Vagina (tissue), 2 donors: ENCODE measurements at places on chromosomes 12 and 14.

DNA sequence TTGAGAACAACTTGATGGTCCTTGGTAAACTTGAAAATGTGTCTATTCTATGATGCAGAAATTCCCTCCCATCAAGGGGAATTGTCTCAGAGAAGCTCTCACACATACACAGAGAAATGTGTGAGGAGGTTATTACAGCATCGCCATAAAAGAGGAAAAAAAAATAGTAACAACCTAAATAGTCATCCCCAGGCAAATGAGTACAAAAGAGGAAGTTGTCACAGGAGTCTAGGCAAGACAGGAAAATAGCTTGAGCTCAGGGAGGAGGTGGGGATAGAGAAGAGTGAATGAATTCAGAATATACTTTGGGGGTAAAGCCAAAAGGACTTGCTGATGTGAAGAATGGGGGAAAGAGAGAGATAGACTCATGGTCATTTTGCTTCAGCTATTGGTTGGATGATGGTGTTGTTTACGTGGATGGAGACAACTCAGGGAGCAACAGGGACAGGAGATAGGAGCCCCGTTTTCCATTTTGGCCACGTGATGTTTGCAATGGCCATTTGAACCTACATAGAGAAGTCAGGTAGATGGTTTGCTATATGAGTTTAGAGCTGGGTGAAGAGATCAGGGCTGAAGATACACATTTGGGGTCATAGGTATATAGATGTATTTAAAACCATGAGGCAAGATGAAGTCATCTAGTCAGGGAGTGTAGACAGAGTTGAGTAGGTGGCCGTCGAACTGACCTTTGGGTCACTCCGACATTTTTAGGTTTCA, 20.3 kb downstream of the LRRC74A start:
- no peak for DNase-seq

- DNase-seq: no peak
Observed at GRCh38 chr12:104686196-104686595, 229.4 kb downstream of the CHST11 start.

GRCh38 chr12:47281667-47282171, 202.0 kb upstream of the AMIGO2 start:
- no peak for DNase-seq

- DNase-seq: no peak
Observed at GRCh38 chr14:69481815-69482568, 2.5 kb upstream of the PLEKHD1 start.

DNA sequence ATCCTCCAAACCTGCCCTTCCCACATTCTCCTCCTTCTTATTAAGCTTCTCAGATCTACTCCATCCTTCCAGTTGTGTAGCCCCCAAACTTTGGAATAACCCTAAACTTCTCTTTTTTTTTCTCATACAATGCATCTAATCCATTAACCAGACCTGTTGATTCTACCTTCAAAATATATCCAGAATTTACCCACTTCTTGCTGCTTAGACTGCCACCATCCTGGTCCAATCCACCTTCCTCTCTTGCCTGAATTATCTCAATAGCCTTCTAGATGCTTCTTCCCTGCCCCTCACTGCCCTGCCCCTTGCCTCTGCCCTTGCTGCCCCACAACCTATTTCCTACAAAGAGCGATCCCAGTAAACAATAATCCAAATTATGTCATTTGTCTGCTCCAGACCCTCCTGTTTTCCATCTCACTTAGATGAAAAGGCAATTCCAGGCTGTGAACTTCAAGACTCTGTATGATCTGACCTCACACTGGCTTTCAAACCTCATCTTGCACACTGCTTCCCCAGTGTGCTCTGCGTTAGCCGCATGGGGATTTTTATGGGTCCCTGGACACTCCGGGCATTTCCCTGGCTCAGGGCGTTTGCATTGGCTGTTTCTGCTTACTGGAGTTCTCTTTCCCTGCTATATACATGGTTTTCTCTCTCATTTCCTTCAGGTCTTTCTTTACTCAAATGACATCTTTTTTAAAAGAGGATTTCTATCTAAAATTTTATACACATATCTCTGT, 42.6 kb upstream of the HIF1A start:
- no peak for DNase-seq

- no peak for DNase-seq
Observed at GRCh38 chr12:124636138-124636978, 68.9 kb upstream of the NCOR2 start.

DNA sequence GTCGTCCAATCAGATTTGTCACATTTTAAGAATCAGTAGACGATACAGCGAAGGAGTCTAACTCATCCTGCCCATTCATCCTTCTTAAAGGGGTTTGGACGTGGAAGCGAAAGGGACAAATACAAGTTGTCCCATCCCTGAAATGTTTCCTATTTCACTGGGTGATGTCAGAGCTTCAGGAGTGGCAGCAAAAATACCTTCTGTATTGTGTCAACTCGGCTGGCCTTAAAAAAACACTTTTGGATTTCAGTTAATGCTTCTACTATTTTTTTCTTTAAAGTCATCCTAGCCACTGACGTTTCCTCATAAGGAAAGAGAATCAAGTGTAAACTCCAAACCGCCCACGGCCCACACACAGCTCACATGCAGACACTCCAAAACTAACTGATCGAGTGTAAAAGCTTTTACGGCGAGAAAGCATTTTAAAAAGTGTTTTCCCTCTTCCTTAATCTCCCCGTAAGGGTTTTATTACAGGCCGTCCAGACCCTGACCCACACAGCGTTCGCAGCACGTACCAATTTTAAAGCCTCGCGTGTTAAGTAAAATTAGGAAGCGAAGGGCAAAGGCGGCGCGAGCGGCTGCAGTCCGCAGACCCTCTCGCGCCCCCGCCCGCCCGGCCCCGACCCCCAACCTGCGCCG, 593 bp downstream of the CFL2 start:
- no peak for DNase-seq

DNA sequence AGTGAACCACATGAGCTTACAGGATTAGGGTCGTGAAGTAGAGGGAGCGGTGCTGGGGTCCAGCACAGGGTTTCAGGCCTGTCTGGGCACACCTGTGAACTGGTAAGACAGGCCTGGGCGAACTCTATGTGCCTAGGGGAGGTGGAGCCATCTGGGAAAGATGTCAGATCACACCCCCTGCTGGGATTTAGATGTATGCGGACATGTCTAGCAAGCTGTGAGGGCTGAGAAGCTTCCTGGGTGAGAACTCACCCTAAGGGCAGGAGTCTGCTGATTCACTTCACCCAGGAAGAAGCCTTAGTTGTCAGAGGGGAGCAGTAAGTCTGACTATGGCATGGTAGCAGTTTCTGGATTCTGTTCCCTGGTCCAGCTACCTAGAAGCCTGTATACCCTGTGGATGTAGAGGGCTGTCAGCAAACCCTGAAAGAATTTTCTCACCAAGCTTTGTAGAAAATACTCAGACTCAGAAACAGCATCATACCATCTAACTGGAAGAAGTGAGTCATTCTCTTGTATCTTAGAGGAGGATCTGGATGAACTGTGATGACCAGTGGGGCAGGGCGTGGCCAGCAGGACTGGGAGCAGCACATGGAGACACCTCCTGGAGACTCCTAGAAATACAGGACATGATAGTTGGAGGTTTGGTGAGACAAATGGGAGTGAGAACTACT, 11.2 kb upstream of the PYGL start:
- peak; percentile 88 for DNase-seq

- DNase-seq: no peak
Observed at GRCh38 chr12:56629459-56630179, 507 bp downstream of the BAZ2A start.

GRCh38 chr14:30607156-30607780, 14.9 kb upstream of the SCFD1 start:
- DNase-seq: no peak

GRCh38 chr12:67151886-67152285, 117.3 kb upstream of the CAND1 start:
- no peak for DNase-seq

DNA sequence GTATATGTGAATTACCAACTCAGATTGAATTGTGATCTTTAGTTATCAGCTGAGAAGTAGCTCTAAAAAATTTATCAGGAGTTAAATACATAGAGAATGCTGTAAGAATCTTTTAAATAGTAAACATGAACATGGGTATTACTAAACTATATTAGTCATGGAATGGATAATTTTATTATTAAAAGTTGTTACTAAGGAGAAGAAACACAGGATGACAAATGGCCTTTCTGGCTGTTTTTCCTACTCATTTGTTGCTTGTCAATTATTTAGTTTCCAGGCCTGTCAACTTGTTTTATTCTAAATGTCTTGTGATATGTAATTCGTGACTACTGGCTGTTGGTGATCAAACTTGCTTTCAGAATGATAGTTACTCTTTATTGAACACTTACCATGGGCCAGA, 58.7 kb downstream of the KTN1 start:
- DNase-seq: no peak

GRCh38 chr12:27975222-27976136, 2.9 kb upstream of the PTHLH start:
- no peak for DNase-seq

- DNase-seq: no peak
Observed at GRCh38 chr12:87679251-87679650, 349.9 kb downstream of the C12orf50 start.
